ENCODE measurements at places on chromosomes 7 and 10. TPM values are rescaled to one million over a fixed set of nuclear protein-coding genes. Genes with fewer than 3 reads are reported as not detected.

The TET1 gene
- 1.2 TPM for total RNA-seq

The PNLIP gene
- total RNA-seq: not detected

The LIPF gene
- not detected for total RNA-seq

The GRID2IP gene
- not detected for total RNA-seq

GRCh38 chr7:85074-85882 lies 107.1 kb upstream of the FAM20C start:
- no peak for DNase-seq

DNA sequence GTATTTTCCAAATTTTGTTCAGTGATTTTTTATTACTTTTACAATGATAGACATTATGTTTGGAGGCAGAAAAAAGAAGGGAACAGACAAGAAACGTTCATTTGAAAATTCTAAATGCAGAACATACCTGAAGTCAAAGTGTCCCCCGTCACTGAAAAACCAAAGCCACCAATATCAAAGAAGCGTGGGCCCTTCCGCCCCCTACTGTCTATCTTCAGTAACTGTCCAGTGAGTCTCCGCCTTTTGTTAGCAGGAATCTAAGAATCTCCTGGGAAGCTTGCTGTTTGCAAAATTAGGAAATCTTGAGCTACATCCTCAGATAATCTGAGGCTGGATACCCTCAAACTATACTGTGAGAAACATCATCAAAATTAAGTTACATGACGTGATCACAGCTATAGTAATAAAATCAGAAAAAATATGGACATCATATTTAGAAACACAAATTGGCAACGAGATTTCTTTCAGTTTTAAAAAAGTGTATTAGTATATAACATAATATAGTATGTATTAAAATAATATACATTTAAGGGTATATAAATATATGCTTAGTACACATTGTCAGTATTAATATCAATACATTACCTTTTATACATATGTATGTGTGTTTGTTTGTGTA lies 169.3 kb upstream of the AKR1E2 start:
- DNase-seq: peak; percentile 89

DNA sequence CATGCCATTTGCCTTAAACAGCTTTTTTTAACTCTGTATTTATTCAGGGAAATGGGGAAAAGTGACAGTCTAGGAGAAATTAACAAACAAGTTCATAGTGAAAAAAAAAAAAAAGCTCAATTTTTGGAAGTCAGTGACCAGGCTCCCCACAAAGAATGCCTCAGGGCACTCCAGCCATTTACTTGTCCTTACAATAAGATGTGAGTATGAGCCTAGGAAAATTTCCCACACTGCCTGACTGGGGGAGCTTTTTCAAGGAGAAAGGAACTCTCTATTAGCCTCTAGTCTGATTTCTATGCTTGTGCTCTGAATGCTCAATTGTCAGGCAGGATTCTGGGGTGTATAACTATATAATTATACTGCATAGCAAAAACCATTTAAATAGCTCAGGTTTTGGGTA lies 74.9 kb upstream of the NRBF2 start:
- no peak for DNase-seq

DNA sequence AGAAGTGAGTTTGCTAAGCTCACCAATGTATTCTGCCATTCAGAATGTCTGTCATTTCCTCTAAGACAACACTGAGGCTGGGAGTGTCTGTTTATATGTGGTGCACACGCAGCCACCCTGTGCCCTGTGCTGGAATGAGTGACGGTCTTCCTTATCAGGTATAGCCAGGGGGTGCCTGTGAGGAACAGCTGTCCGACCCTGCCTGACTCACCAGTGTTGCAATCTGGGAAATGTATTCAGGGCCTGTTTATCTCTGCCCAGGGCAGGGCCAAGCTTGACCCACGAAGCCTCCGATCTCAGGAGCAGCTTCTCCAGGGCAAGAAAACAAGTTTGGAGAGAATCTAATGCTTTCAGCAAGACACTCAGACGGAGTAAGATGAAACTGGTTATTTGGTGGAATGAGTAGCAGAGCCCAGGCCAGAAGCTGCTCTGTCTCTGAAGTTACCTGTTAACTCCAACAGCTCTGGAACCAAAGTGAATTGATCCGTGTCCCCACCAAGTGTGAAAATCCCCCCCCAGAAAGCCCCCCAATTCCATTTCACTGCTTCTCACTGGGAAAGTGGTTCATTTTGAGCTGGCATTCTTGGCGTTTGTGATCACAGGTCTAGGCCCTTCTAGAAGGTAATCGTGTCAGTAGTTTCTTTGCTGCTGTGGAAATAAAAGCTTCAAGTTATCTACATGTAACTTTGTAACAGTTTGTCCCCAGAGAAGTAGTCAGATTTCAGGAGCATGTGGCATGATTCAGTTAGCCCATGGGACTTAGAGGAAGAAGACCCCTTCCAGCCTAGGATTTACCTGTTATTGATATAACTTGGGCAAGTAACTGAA lies 6.1 kb upstream of the UBE2H start:
- DNase-seq: peak; percentile 96

- DNase-seq: peak; percentile 38
Measured at GRCh38 chr7:111841596-111842205, 279.4 kb upstream of the IMMP2L start.

DNA sequence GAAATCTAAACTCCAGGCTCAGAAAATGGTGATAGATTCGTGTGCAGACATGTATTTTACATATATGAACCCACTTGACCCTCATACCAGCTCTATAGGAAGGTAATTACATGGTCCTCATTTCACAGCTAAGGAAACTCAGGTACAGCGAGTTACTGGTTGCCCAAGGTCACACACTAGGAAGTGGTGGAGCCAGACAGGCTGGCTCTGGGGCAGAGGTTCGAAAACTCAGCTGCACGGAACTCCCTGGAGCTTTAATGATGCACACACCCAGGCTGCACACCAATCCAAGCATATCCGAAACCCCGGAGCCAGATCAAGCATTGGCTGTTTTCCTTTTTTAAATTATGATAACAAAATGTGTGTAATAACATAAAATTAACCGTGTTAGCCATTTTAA lies 172.4 kb downstream of the COBL start:
- no peak for DNase-seq

DNA sequence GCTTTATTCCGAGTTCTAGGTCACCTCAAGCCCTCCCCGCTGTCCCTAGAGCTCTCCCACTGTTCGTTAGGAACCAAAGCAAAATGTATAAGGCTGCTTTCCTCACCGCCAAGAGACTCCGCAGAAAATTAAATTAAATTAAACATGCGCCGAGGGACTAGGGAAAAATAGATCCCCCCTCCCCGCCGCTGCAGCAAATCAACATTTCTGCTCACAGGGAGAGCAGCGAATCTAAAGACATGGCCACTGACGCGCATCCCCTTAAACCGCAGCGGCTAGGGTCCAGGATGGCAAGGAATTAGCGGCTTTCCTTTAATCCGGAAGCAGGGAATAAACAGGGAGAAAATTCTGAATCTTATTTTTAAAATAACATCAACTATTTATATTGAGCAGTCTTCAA lies 7.6 kb downstream of the SP8 start:
- DNase-seq: no peak

GRCh38 chr7:28041508-28042314 lies 138.9 kb downstream of the JAZF1 start:
- DNase-seq: no peak

GRCh38 chr10:11642566-11642965 lies 31.1 kb upstream of the USP6NL start:
- DNase-seq: no peak

DNA sequence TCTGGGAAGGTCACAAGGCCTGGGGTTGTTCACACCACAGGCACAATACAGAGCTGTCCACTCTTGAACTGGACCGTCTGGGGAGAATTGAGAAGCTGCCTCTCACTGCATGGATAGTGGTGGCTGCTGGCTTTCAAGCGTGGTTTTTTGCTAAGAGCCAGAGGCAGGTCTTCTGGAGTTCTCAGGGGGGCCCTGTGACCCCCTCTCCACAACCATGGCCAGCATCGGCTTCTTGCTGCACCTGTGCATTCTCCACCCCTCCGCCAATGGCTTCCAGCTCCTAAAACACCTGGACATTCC lies 140.3 kb downstream of the ADCY1 start:
- DNase-seq: no peak

- DNase-seq: no peak
Measured at GRCh38 chr7:7897509-7897908, 71.1 kb upstream of the GLCCI1 start.

DNA sequence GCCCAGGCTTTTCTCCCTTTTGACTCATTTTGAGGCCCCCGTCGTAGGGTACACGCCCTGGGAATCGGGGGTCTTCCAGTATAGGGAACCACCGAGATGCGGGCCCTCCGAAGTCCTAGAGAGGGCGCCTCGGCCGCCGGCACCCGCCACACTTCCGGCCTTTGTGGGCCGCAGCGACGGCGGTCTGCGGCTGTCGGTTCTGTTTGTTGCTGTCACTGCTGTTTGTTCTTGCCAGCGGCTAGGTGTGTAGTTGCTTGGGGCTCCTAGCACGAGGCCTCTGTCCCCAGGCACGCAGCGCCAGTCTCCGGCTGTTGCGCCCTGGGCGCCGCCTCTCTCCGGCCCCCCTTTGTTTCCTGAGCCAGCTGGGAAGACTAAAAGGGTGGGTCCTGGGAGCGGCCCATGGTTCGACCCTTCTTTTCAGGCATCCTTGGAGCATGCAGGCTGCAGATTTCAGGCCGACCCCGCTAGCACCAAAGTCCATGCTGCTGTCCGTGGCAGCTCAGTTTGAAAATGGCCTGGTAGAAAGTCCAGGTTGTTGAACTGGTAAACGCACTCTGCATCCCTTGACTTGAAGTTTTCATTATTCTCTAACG lies 17.8 kb upstream of the ZKSCAN1 start:
- peak; percentile 68 for DNase-seq
